SK-MEL-5 (cell line): ENCODE measurements at places on chromosomes 11 and 22. TPM values are rescaled to one million over a fixed set of nuclear protein-coding genes. Genes with fewer than 3 reads are reported as not detected.

The LDHA gene
- total RNA-seq, result 1,308 and 1,481 TPM in 2 replicates

The TP53I11 gene
- 3.2 and 4.0 TPM in 2 replicates for total RNA-seq

The HEPACAM gene
- total RNA-seq, result not detected in 2 replicates

The TSPAN32 gene
- not detected in 2 replicates for total RNA-seq

The C11orf42 gene
- total RNA-seq, result not detected in 2 replicates

The WT1 gene
- 0.35 and 0.69 TPM in 2 replicates for total RNA-seq

The ZNF70 gene
- 5.2 and 5.7 TPM in 2 replicates for total RNA-seq

DNA sequence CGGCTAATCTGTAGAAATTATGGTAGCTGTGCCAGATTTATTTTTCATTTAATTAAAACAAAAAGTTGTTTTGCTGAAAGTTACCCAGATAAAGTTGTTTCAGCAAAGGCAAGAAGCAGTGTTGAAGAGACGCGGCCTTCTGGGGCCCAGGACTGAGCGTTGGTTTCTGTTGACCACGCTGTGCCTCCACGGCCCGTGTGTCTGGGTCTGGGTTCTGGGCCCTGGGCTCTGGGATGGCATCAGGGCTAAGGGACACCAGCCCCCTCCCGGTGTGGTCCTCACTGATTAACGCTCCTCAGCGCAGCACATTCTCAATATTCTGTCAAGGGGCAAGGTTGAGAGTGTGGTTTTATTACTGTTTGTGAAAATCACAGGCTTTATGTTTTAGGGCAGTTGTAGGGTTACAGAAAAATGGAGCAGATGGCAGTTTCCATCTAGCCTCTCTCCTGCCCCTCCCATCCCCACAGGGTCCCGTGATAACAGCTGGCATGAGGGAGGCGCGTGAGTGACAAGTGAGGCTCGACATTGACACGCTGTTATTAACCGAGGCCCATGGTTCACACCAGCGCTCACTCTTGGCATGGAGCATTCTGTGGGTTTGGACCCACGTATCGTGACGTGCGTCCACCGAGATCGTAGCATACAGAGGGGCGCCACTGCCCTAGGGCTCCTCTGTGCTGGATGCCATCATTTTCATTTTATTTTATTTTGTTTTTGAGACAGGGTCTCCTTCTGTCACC lies 1231.4 kb downstream of the BRD1 start:
- no peak for DNase-seq

DNA sequence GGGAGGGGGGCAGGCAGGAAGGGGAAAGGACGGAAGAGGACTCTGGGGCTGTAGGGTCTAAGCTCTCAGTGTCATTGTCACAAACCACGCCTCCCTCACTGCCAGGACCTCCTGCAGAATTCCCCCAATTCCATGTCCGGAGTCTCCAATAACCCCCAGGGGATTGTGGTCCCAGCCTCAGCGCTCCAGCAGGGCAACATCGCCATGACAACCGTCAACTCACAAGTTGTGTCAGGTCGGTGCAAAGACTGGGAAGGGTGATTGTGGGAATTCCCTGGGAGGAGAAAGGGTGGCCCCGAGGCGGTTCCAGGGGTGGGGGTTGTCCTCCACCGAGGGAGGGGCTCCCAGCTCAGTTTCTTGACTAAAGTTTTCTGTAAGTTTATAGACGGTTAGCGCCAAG lies 86.0 kb downstream of the FEZ1 start:
- DNase-seq, result no peak

DNA sequence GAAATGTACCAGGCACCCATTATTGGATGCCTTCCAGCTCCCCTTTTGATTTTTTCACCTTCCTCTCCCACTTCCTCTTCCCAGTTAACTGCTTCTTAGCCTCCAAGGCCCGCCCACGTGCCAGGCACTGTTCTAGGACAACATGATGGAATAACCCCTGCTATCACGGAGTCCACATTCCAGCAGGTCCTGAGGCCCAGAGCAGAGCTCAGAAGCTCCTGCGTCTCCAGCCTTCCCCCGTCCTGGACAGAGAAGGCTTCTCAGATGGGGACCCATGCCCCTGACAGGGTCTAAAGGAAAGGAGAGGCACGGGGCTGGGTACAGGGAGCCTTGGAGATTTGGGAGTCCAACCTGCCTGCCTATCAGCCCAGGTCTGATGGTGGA lies 29.1 kb downstream of the TRIM29 start:
- no peak for DNase-seq

DNA sequence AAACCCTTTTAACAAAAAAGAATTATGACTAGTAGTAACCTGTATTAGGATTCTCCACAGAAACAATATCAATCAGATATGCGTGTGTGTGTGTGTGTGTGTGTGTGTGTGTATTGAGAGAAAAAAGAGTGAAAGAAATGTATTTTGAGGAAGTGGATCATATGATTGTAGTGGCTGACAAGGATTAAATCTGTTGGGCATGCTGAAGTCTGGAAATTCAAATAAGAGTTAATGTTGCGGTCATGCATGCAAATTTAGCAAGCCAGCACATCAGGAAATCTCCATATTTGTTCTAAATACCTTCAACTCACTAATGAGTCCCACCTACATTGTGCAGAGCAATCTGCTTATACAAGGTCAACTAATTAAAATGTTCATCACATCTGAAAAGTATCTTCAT lies 46.8 kb upstream of the IGLL5 start:
- DNase-seq, result no peak

DNA sequence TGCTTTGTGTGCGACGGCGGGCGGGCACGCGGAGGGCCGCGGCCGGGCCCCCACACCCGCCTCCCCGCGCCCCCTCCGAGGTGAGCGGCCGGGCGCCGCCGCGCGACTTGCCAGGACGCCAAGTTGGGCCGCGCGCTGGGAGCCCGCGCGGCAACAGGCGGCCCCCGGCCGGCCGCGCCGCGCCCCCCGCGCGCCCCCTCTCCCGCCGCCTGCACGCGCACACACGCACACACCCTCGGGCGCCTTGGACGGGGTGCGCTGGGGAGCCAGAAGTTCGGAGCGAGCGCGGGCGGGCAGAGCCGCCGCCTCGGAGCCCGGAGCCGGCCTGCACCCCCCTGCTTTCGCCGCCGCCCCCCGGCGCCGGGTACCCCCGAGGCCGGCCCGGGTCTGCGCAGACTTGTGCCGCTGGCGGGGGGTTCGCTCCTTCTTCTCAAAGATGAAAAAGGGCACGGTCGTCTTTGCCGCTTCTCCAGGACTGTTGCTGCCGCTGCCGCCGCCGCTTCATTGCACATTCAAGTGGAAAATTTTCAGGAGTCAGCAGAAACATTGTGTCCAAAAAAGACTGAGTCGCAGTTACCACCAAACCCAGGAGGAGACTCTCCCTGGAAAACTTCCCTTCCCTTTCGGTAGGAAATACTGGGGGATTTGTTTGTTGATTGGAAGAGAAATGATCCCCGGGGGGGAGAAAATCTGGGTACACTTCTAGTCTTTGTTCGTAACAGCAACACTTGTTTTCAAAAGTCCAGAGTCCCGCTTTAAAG lies 895 bp downstream of the TEAD1 start:
- peak; percentile 61 for DNase-seq

GRCh38 chr11:130890039-130890745 lies 26.1 kb downstream of the SNX19 start:
- DNase-seq, result no peak

DNA sequence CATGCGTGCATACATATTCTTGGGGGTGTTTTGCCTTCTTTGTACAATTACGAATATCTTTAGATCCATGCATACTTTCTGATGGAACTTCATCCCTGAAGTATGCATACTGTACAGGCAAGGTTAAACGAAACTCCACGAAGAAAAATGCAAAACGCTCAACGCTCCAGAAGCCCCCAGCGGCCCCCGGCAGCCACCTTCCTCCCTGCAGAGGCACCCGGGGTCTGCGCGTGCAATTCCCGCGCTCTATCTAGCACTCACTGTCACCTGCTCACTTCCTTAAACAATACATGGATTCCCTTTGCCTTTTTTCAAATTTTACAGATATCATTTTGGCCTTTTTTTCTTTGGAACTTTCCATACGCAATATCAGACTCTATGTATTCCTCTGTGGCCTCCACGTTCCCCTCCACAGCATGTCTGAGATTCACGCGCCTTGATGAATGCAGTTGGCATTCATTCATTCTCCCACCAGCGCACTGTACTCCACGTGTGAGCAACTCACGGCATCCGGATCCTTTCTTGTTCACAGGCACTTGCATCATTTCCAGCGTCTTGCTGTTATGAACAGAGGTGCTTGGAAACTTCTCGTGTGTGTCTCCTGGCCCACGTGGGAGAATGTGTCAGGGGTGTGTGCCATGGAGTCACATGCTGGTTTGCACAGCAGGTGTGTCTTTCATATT lies 214.3 kb downstream of the CTTN start:
- DNase-seq, result no peak

DNA sequence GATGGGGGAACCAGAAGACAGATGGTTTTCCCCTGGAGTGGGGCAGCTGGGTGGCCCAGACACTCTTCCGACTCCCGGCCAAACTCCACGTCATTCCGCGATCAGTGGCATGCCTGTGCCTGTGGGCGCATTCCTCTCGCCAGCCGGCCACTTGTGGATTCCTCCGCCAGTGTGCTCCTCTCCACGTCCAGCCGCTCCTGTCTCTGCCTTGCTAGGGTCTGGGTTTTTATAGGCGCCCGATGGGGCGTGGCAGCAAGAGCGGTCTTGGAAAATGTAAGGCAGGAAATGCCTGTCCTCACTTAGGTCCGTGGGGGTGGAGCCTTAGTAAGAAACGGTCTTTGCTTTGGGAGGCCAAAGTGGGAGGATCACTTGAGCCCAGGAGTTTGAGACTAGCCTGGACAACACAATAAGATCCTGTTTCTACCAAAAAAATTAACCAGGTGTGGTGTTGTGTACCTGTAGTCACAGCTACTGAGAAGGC lies 81.6 kb upstream of the SEPTIN5 start:
- no peak for DNase-seq

DNA sequence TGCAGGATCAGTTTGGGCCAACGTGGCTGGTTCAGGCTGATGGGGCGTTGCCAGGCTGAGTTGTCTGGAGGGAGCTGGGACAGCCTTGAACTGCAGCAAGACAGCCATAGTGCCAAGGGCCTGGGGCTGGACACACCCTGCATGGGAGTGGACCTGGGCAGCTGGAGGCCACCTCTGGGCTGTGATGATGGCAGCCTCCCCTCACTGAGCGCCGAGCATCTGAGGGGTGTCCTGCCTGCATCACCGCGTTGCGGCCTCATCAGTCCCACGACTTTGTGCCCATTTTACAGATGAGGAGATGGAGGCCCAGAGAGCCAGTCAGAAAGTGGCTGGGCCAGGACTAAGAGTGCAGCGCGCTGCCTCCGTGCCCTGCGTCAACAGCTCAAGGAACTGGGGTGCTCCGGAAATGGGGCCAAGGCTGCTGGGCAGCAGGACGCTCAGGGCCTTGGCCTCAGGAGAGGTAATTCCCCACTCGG lies 590 bp upstream of the TSPO start:
- no peak for DNase-seq

DNA sequence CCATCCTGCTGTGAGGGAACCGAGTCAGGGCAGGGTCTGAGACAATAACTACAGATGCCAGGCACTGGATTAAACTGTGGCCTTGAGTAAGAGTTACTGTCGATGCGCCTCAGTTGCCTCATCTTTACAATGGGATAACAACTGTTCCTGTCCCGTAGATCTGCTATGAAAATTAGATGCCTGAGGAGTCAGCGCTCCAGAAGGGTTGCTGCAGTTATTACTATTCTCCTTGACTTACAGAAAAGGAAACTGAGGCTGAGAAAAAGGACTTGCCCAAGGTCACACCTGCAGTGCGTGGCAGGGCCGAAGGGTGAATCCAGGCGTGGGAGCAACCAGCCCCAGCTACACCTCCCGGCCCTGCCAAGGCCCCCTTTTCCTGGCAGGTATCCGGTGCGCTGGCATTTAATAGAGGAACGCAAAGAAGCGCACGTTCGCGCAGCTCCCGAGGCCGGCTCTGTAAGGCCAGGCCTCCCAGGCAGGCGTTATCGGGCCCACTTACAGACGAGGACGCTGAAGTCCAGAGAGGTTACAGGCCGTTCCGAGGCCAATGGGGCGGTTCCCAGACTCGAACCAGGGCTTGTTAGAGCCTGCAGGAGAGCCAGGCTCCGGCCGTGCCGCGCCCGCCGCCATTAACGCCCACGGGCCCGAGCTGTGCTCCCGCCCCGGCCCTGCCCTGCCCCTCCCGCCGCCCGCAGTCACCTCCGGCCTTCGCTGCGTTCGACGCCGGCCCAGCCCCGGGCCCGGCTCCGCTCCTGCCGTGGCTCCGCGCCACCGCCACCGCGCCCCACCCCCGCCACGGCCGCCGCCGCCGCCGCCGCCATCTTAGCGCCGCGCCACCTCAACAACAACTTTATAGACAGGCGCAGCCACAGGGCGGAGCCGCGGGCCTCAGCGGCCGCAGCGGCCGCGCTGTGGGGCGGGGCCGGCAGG lies at the start of gene C11orf68:
Gene C11orf68 (minus strand): TSS at position 852 of the 930 bp plus-strand sequence. CDS start 31 bp downstream, at position 821.
- no peak for DNase-seq

DNA sequence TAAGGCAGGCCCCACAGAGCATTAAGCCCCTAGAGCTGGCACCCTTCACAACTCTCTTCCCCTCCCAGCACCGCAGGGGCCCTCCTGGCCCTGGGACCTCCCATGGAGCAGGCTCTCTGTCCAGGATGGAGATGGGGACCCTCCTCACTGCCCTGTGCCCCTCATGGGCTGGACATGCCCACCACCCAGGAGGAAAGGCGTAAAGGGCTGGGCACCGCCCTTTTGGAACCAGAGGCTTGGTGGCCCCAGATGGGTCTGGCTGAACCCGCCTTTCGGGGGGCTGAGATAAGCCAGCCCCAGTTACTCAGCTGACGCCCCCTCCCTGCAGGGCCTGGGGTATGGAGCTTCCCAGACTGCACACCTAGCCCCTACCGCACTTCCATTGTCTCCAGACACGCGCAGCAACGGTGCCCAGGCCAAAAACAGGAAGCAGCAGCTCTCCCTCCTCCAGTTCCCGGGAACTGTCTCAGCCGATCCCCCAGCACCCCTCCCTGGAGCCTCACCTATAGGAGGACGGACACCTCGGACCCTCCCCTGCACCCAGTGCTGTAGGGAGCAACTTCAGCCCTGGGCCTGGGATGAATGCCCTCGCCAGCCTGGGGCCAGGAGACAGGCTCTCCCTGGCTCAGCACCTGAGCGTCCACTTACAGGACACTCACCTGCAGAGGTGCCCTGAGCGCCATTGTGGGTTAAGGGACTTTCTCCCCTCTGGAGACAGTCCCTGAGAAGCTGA lies 1.6 kb upstream of the SUSD2 start:
- no peak for DNase-seq

GRCh38 chr11:19242179-19242932 lies 1.6 kb upstream of the E2F8 start:
- no peak for DNase-seq

DNA sequence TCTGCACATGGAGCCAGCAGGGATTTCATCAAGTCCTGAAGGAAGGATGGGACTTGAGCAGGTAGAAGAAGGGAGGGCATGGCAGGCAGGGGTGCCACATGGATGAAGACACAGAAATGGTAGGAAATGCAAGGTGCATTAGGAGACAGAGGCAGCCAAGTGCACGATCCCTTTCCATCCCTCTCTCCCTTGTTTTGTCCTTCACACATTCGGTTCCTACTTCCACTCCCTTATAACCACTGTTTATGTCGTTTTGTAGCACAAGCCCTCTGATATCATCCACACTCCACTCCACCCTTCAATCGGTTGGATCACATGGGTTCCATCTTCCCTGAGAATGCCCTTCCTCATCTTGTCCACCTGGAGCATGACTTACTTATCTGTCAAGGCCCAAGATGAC lies 35.2 kb downstream of the IFT27 start:
- DNase-seq, result no peak
